ENCODE measurements at places on chromosomes 3 and 15.

GRCh38 chr3:127141921-127142730 lies 50.8 kb upstream of the PRR23E start:
- no peak for DNase-seq

DNA sequence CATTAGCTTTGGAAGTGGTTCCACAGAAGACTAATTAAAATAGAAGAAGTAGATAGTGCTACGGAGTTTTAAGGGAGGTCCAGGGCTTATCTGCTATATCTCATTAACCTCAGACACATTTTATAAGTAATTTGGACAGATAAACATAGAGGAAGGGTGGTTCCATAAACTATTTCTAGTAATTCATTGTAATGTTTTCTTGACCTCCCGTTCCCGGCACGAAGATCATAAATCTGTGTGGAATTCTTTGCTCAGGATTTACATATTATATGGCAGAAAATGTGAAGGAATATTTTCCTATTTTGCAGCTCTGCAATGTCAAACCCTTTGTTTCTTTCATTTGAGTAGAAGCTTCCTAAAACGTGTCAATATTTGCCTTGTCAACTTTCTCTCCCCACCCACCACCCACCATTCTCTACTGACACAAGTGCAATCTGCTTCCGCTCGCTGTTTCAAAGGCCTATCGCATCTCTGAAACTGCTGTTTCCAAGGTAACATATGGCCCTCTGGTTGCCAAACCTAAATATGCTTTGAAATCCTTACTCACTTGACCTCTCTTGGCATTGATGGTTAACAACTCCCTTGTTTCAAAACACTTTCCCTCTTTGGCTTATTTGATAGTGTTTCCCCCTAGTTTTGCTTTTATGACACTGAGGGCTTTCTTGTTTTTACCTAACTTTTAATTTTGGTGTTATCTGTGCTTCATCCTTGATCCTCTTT lies 21.4 kb upstream of the PLSCR5 start:
- DNase-seq, result no peak

- DNase-seq, result no peak
Measured at GRCh38 chr3:171782617-171783016, 27.7 kb downstream of the PLD1 start.

DNA sequence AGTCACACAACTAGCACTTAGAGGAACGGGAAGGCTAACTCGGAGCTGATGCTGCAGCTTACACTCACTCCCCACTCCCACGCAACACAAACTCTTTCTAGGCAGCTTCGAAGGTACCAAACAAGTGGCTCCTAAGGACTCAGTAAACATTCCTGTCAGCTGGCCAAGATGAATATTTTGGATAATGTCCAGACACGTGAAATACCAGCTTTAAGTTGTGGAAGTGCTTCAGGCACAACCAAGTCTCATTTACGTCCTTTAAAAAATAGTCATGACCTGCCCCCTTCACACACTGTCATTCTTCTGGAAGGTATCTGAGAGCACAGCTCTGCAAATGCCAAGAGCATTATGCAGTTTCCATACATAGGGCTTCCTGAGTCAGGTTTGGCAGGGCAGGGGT lies 1005.9 kb upstream of the CFAP20DC start:
- DNase-seq, result no peak

GRCh38 chr3:107657971-107658370 lies 135.2 kb downstream of the BBX start:
- no peak for DNase-seq

DNA sequence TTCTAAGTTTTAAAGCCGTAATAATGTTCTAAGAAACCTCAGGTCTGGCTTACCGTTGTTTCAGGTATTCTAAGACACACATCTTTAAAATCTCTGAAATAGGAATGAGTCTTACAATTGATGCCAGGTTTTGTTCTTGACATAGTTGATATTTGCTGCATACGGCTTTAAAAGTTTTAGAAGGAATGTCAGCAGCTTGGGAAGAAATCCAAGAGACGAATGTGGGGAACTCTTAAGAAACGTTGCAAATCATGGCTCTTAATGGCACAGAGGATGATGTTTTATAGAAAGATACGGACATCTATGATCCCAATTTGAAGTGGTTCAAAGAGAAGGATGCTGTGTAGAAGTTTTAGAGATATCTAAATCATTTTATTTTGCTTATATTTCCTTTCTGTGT lies 11.5 kb downstream of the NUDT16 start:
- DNase-seq, result no peak
